HFFc6 (cell line): ENCODE measurements at places on chromosomes 5 and 9.

- no peak for DNase-seq
Measured at GRCh38 chr5:68970617-68971016, 123.2 kb upstream of the SLC30A5 start.

- DNase-seq: peak; percentile 36
Measured at GRCh38 chr5:79774171-79774854, 84.7 kb downstream of the CMYA5 start.

DNA sequence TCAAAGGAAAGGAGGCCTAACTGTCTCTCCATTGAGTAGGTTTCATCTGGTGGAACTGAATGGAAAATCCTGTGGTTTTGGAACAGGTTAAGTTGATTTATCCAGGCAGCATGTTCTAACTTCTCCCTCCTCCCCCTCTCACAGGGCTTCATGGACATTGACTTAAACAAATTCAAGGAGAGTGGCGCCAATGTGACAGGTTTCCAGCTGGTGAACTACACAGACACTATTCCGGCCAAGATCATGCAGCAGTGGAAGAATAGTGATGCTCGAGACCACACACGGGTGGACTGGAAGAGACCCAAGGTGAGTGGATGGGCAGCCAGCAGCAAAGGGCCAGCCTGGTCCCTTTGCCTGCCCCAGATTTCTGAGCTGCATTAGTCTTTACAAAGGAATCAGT lies 183.9 kb downstream of the GRIA1 start:
- no peak for DNase-seq

DNA sequence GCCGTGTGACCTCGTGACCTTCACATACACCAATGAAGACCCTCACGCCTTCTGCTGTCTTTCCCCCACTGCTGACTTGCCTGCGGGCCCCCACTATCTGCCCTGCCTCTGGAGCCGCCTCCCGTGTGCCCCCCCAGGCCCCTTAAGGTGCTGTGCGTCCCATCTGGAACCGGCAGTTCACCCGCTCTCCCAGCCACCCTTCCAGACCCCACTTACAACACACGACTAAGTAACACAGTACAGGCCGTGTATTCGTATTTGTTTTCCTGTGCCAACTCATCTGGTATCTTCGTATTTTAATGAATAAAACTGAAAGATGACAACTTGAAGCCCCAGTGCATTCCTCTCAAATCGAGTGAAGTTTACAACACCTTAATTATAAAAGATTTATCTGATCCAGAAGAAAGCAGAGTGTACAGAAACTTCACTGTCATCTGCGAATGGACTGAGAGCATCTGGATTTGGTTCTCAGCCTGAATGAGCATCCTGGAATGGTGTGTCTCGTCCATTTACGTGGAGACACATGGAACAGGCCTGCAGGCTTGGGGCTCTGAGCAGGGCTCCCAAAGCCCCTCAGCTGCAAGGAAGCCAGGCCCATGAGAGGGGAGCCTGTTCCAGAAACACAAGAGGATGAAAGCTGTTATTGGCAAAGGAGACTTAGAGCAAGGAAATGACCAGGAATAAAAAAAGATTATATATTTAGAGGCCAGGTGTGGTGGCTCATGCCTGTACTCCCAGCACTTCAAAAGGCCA lies 21.9 kb upstream of the TERT start:
- DNase-seq: no peak

GRCh38 chr9:131087354-131087893 lies 8.9 kb upstream of the AIF1L start:
- no peak for DNase-seq

- no peak for DNase-seq
Measured at GRCh38 chr9:74762950-74763349, 124.8 kb downstream of the TRPM6 start.

DNA sequence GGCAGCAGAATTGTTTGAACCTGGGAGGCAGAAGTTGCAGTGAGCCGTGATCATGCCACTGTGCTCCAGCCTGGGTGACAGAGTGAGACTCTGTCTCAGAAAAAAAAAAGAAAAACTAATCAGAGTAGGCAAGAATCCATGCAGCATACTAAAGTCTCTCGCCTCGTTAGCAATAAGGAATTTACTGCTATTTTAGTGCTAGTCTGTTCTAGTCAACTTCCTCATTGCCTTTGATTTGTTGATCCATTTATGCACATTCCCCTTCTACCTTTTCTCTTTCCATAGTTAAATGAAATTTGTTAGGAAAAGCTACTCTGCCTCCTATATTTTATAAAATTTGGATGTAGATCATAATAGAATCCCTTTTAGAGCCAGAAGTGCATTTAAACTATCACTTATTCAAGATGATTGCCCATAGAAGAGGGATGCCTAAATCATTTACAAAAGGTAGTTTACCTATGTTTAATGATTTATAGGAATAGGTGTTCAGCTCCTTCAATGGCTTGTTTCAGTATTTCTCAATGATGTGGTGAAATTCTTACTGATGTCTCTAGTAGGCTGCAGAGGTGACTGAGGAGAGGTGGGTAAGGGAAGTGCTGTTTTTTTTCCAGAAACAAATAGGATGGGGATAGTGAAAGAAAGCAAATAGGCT lies 1.9 kb downstream of the LRRC19 start:
- no peak for DNase-seq

DNA sequence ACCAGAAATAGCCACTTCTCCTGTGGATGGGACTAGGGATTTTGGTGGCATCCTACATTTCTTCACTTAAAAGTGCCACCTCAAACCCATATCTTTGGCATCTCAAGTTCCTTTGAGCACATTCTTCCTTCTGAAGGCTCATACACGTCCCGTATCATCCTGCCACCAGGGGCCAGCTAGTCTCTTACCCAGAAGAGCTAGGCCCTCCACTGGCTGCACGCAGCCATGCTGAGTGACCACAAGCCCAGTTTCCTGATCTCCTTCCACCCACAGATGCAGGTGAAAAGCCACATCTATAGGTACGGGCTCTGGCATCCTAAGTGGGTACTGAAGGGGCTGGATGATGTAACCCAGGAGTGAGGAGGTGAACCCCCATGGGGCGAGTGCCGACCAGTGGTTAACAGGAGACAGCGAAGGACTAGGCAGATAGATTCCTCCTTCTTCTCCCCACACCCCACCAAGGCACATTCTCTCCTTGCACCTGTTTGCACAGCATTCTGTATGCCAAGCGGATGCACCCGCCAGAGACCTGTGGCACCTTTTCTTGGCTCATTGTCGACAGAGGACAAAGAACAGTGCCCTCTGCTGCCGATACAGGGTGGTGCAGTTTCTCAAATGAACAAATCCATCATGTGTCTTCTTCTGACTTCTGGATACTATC lies 14.4 kb upstream of the SCGB3A1 start:
- peak; percentile 29 for DNase-seq

DNA sequence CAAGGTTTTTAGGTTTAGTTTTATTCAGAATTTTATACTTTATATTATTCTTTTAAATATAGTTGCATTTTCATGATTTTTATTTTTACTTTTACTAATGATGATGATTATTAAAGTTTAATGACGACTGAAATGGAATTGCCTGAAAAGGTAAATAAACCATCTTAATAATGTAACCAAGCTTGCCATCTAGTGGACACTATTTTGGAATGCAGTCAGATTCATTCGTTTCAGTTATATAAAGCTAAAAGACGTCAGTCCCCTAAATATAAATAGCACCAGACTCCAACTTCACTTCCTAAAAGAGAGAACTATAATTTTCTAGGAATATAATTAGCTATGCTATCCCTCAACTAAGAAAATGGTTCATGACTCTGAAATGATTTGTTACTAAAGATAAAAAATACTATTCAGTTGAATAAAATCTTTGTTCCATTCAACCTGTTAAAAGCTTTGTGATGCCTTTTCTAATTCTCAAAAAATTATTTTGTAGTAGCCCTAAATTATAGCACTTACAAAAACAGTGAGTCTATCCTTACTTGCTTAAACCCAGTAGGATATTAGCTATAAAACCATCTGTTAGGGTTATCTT lies 19.9 kb downstream of the ABITRAM start:
- DNase-seq: peak; percentile 34

DNA sequence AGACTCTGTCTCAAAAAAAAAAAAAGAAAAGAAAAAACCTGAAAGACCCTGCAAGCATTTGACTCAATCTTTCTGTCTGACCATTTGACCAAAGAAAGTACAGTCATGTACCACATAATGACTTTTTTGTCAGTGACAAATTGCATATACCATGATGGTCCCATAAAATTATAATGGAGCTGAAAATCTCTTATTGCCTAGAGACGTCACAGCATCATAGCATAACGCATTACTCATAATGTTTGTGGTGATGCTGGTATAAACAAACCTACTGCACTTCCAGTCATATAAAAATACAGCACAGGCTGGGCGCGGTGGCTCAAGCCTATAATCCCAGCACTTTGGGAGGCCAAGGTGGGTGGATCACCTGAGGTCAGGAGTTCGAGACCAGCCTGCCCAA lies 10.5 kb downstream of the ECM2 start:
- DNase-seq: peak; percentile 67

DNA sequence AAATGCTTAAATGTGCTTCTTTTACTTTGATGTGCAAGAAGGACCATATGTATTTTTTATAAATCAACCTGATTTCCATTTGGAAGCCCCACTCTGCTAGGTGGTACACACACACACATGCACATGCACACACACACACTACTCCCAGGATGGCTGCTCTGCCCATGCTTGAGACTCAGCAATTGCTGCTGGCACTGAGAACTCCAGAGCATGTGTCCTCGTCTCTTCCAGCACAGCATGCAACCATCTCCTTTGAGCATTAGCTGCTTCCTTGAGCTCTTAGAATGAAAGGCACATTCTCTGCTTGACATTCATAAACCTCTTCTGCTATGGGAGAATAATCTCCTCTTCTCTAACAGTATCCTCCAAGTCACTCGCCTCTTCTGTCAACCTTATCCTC lies 115.9 kb downstream of the FEM1C start:
- DNase-seq: no peak

- no peak for DNase-seq
Measured at GRCh38 chr5:54651482-54652076, 134.0 kb downstream of the SNX18 start.

DNA sequence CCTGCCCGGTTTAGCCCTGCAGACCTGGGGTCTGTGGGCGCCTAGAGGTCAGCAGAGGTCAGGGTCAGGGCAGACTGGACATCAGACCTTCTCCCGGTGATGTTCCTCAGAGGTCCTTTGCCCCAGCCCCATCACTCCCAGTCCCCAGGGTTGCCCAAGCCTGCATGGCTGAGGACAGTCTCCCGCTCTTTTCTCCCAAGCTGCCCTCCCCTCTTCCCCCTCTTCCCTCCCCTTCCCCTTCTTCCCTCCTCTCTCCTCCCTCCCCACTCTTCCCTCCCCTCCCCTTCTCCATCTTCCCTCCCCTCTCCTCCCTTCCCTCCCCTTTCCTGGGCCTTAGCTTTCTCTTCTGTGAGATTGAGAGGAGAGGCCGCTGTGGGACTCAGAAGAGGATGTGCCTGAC lies 10.4 kb downstream of the LHX3 start:
- no peak for DNase-seq

DNA sequence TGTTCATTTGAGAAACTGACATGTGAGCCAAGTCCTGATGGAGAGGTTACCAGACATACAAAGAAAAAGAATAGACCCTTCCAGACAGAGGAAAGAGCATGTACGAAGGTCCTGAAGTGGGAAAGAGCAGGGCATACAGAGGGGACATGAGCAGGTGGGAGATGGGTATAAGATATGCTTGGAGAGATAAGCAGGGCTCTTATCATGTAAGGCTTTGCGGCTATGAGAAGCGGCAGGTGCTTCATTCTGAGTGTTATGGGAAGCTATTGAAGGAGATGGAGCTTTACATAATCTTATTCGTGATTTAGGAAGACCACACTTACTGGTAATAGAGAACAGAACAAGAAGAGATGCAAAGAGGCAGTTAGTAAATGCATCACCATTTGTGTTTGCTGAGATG lies 417.1 kb downstream of the EBF1 start:
- no peak for DNase-seq

- DNase-seq: no peak
Measured at GRCh38 chr9:28718226-28718625, 1144.9 kb upstream of the C9orf72 start.

GRCh38 chr9:135743021-135743420 lies 41.0 kb downstream of the KCNT1 start:
- DNase-seq: no peak

DNA sequence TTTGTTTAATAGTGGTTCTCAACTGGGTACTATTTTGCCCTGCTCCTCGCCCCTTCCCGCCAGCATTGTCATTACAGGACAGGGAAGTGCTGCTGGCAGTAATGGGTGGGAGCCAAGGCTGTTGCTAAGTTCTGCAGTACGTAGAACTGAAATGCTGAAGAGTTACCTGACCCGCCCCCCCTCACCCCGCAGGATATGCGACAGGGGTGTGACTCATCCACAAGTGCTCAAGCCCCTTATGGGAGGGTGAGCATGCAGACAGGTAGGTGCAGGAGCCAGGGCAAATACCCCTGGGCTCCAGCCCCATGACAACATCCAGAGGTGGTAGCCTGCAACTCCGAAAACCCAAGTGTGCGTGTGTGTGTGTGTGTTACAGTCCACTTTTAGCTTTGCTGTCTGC lies 35.7 kb downstream of the LRRC70 start:
- no peak for DNase-seq

- DNase-seq: no peak
Measured at GRCh38 chr9:131885144-131885609, 145.3 kb upstream of the RAPGEF1 start.

- DNase-seq: peak; percentile 93
Measured at GRCh38 chr5:173326501-173326960, 1.7 kb downstream of the STC2 start.

DNA sequence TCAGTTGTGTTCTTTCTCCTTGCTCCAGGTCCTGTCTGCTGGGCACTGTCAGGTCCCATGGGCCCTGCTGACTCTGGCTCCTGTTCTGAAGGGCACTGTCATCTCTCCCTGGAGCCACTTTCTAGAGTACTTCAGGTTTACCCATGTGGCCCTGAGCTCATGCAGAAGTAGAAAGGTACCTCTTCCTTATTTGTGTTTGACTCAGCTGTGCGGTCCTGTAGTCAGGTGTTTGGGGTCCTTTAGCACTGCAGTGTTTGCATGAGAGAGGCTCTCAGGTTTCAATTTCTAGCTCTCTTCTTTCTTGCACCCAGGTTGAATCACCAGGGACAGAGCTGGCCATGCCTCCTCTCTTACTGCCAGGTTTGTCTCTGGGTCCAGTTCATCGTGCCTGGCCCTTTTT lies 71.5 kb downstream of the HSPA4 start:
- no peak for DNase-seq

- no peak for DNase-seq
Measured at GRCh38 chr9:88653406-88653805, 118.4 kb downstream of the NXNL2 start.

DNA sequence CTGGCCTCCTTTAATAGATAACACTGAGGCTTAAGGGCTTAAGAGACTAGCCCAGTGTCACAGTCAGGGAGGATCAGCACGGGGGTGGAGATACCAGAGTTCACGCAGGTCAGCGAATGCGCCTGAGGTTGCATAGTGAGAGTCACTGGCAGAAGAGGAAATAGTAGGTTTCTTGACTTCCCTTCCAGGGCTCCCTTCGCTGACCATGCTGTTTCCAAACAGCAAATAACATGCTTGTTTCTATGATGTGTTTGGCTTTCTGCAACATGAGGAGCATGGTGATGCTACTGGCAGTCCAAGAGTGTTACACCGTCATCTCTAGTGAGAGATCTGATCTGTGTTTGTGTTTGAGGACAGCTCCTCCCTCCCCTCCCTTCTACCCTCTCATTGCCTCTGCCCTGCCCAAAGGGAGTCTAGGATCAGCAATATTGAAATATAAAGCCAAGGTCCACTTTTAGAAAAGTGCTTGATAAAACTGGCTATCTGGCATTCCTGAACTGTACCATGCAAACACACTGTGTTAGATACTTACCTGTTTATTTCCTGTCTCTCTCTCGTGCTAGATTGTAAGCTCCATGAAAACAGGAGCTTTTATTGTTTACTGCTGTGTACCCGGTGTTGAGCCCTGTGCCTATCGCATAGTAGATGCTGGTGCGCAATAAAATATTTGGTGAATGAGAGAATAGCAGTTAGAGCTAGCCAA lies 12.3 kb downstream of the TLE4 start:
- DNase-seq: no peak
